ENCODE measurements at places on chromosomes 13 and 19. TPM values are rescaled to one million over a fixed set of nuclear protein-coding genes. Genes with fewer than 3 reads are reported as not detected.

GRCh38 chr13:51714663-51715168 is 89.2 kb downstream of the DHRS12 start:
- H3K27ac ChIP-seq: no peak overlapping the region
- H3K4me1 ChIP-seq: no peaks in the 10 kb centered on the region
- peak; percentile 21 for DNase-seq
- H3K36me3 ChIP-seq: no peaks in the 10 kb centered on the region

- peaks cover 2% of the 10 kb centered on the region for H3K27me3 ChIP-seq
- DNase-seq: peak; percentile 90
- peak within 1 kb of the TSS; percentile 76 for H3K27ac ChIP-seq
- H3K4me1 ChIP-seq: peaks cover 7% of the 10 kb centered on the region
These were observed at the start of gene SPATA13 for GRCh38 chr13:24160458-24161009. Gene SPATA13, plus strand, starts transcription at chr13:24160720. Its CDS starts 62,210 bp downstream, at chr13:24222930.

DNA sequence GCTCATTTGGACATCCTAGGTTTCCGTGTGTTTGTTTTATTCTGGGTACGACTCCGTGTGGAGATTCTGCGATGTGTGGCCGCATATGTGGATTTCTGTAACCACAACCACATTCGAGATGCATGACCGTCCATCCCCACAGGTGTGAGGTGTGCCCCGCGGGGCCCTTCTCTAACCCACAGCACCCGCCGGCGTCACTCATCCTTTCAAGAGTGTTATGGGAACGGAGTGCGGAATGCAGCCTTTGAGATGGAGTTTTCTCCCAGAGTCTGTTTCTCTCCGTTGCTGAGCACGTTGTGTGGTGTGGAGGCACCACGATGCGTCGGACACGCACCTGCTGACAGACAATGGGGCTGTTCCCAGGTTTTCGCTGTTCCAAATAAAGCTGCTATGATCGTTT is 40.0 kb downstream of the C13orf46 start:
- no peaks in the 10 kb centered on the region for H3K36me3 ChIP-seq
- no peak overlapping the region for H3K4me3 ChIP-seq

- no peak for DNase-seq
- H3K36me3 ChIP-seq: no peaks in the 10 kb centered on the region
- no peaks in the 10 kb centered on the region for H3K4me1 ChIP-seq
- H3K27ac ChIP-seq: no peak overlapping the region
These were observed 61.9 kb downstream of the FLT1 start for GRCh38 chr13:28432816-28433560.

GRCh38 chr19:36488846-36489117 is 579 bp downstream of the ZNF566 start:
- no peaks in the 10 kb centered on the region for H3K4me1 ChIP-seq
- peak overlapping the region; percentile 91 for H3K27ac ChIP-seq
- peak overlapping the region; percentile 79 for H3K4me3 ChIP-seq
- DNase-seq: no peak
- H3K27me3 ChIP-seq: no peaks in the 10 kb centered on the region

- no peak within 1 kb of the TSS for H3K4me3 ChIP-seq
- peak; percentile 40 for DNase-seq
- H3K4me1 ChIP-seq: peaks cover 8% of the 10 kb centered on the region
- no peaks in the 10 kb centered on the region for H3K36me3 ChIP-seq
- no peak within 1 kb of the TSS for H3K27ac ChIP-seq
These were observed at the start of gene KLC3 for GRCh38 chr19:45340232-45340898. Gene KLC3, plus strand, starts transcription at chr19:45340750. Its CDS starts 4,792 bp downstream, at chr19:45345542.

- no peaks in the 10 kb centered on the region for H3K27me3 ChIP-seq
- H3K4me1 ChIP-seq: no peaks in the 10 kb centered on the region
- no peak overlapping the region for H3K27ac ChIP-seq
- H3K36me3 ChIP-seq: peaks cover 85% of the 10 kb centered on the region
These were observed 36.1 kb upstream of the EPHX3 start for GRCh38 chr19:15268192-15268927.

DNA sequence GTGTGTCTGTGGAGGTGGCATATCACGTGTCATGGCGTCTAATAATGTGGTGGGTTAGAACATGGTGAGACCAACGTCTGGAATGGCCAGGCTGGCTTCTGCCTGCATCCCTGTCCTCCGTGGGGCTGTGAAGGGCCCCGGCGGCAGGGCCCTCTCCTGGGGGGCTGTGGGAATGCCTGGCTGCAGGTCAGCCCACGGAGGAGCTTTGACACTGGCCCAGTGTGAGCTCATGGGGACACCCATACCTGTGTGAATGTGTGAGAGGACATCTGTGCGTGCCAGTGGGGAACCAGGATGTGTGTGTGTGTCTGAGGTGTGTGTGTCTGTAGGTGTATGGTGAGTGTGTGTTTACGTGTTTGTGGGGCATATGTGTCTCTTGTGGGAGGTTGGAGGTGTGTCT is 300.1 kb downstream of the TEX29 start:
- no peak overlapping the region for H3K27ac ChIP-seq
- H3K27me3 ChIP-seq: no peaks in the 10 kb centered on the region
- no peaks in the 10 kb centered on the region for H3K4me1 ChIP-seq
- no peak overlapping the region for H3K4me3 ChIP-seq
- H3K36me3 ChIP-seq: no peaks in the 10 kb centered on the region

- no peaks in the 10 kb centered on the region for H3K36me3 ChIP-seq
- no peak for DNase-seq
- peaks cover 17% of the 10 kb centered on the region for H3K4me1 ChIP-seq
- no peaks in the 10 kb centered on the region for H3K27me3 ChIP-seq
These were observed 245.6 kb downstream of the DACH1 start for GRCh38 chr13:71621174-71622124.

DNA sequence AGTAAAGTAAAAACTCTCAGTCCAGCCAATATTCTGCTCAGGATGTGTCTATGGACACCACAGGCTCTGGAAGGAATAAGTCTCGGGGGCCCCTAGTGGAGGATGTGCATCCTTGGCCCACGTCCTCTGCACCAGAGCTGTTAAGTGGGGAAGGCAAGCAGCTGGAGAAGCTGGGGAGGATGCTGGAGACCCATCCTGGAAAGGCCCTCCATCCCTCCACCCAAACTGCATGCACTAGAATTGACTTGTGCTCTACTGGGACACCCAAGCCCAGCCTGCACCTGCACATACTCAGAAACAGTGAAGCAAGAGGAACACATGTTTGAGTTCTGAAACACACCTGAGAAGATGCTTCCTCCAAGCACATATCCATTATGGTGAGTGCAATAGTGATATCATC is 307.8 kb downstream of the TSHZ3 start:
- no peaks in the 10 kb centered on the region for H3K36me3 ChIP-seq
- no peak overlapping the region for H3K27ac ChIP-seq
- DNase-seq: no peak
- no peaks in the 10 kb centered on the region for H3K27me3 ChIP-seq

DNA sequence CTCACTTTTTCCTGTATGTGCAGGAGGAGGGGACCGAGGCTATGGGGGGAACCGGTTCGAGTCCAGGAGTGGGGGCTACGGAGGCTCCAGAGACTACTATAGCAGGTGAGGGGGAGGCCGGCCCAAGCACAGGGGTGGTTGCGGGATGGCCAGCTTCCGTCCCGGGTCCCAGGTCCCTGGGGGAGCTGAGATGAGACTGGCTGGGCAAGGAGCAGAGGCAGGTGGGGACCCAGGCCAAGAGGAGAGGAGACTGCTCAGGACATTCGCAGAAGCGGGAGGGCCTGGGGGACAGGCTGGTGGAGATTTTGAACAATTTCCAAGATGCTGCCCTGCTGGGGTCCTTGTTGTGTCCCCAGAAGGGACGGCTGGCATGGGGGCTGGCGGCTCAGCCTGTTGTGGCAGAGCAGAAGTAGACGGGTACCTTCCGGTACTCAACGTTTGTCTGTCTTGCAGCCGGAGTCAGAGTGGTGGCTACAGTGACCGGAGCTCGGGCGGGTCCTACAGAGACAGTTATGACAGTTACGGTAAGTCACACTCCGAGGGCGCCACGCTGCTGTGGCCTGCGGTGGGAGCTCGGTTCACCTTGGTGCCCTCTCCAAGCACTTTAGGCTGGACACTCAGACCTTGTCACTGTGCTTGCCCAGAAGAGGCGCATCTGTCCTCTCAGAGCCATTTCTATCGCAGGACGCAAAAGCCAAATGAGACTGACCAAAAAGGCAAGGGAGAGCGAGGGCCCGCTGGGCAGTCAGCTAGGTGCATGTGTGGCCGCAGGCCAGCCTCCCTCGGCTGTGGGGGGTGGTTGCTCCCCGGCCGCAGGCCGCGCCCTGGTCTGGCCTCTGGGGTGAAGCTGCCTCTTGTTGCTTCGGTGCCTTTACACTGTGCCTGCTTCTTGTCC is 2.6 kb downstream of the CIRBP start:
- H3K36me3 ChIP-seq: peaks cover 48% of the 10 kb centered on the region
- H3K4me1 ChIP-seq: peaks cover 73% of the 10 kb centered on the region
- H3K4me3 ChIP-seq: peak overlapping the region; percentile 74
- no peak for DNase-seq

- H3K27ac ChIP-seq: no peak overlapping the region
- no peaks in the 10 kb centered on the region for H3K4me1 ChIP-seq
- H3K27me3 ChIP-seq: no peaks in the 10 kb centered on the region
- no peak for DNase-seq
- H3K36me3 ChIP-seq: no peaks in the 10 kb centered on the region
- H3K4me3 ChIP-seq: no peak overlapping the region
These were observed 18.5 kb upstream of the VSTM2B start for GRCh38 chr19:29507081-29507860.

- no peaks in the 10 kb centered on the region for H3K27me3 ChIP-seq
- H3K4me3 ChIP-seq: no peak overlapping the region
- H3K36me3 ChIP-seq: no peaks in the 10 kb centered on the region
- DNase-seq: no peak
- no peak overlapping the region for H3K27ac ChIP-seq
These were observed 671.5 kb upstream of the PCDH20 start for GRCh38 chr13:62087124-62087523.

- H3K27me3 ChIP-seq: no peaks in the 10 kb centered on the region
- H3K4me1 ChIP-seq: peaks cover 36% of the 10 kb centered on the region
- H3K36me3 ChIP-seq: peaks cover 33% of the 10 kb centered on the region
- H3K27ac ChIP-seq: no peak overlapping the region
- no peak overlapping the region for H3K4me3 ChIP-seq
These were observed 6.9 kb downstream of the PEAK3 start for GRCh38 chr19:2274931-2275535.

- peaks cover 4% of the 10 kb centered on the region for H3K4me1 ChIP-seq
- DNase-seq: peak; percentile 32
- H3K36me3 ChIP-seq: no peaks in the 10 kb centered on the region
- no peak overlapping the region for H3K4me3 ChIP-seq
These were observed 159.1 kb downstream of the HS6ST3 start for GRCh38 chr13:96248996-96249395.

DNA sequence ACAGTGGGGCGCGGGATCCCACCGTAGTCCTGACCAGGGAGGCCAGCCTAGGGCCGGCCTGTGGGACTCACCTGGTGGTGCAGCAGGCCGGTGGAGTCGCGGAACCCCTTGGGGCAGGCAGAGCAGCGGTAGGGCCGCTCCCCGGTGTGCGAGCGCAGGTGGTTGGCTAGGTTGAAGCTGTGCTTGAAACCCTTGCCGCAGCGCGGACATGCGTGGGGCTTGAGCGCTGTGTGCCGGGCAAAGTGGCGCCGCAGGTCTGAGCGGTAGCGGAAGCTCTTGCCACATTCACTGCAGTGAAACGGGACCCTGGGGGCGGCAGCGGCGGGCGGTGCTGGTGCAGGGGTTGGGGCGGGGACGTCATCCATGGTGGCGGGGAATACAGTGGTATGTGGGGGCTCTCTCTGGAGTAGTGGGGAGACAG is 1.8 kb downstream of the FIZ1 start:
- no peak overlapping the region for H3K27ac ChIP-seq
- H3K4me1 ChIP-seq: peaks cover 4% of the 10 kb centered on the region
- no peak for DNase-seq
- H3K36me3 ChIP-seq: peaks cover 26% of the 10 kb centered on the region

DNA sequence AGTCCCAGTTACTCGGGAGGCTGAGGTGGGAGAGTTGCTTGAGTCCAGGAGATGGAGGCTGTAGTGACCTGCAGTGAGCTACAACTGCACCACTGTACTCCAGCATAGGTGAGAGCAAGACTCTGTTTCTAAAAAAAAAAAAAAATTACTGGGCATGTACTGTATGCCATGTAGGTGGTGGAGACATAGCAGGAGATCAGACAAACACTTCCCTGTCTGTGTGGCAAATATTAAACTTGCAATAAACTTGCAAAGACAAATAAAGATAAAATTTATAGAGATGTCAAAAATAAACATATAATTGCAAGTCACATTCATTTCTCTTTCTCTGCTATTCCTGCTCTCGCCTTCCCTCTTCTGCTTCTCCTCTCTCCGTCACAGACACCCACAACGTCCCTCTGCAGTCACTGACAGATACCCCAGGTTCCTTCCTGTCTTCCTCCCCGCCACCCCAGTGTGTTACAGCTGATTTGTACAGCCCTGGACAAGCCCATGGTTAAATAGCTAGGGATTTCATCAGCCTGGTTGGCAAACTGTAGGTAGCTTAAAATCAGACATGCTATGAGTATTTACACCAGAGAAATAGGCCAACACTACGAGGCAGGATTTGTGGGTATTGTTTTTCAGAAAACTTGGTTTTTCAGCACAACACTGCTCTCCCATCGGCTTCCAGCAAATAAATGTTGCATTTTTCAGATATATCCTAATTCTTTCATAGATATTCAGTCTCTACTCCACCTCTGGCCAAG is 1.3 kb upstream of the CD177 start:
- H3K4me3 ChIP-seq: no peak overlapping the region
- no peaks in the 10 kb centered on the region for H3K4me1 ChIP-seq
- H3K27ac ChIP-seq: no peak overlapping the region
- no peaks in the 10 kb centered on the region for H3K36me3 ChIP-seq
- DNase-seq: no peak

DNA sequence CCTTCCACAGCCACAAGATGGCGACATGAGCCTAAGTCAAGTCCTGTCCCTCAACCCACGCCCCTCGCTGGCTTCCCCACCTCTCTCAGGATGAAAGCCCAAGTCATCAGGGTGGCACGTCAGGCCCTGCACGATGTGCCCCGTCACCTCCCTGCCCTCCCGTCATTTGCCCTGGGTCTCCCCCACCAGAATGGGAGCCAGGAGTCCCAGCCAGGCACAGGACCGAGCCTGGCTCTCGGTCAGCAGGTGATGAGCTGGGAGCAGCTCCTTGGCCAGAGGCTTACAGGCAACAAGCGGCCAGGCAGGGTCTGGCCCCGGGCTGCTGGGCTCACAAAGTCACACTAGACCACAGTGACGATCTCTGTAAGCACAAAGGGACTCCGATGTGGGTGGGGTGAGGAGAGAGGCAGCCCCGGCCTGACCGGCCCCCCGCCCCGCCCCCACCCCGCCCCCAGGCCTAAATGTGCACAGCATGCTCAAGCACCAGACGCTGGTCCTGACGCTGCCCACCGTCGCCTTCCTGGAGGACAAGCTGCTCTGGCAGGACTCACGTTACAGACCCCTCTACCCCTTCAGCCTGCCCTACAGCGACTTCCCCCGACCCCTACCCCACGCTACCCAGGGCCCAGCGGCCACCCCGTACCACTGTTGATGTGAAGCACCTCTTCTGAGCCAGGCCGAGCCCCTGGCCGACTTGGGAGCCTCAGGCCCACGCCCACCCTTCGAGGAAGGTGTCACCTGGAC is 7.3 kb downstream of the MRPL4 start:
- H3K4me3 ChIP-seq: no peak overlapping the region
- H3K36me3 ChIP-seq: peaks cover 32% of the 10 kb centered on the region
- H3K4me1 ChIP-seq: no peaks in the 10 kb centered on the region
- H3K27me3 ChIP-seq: no peaks in the 10 kb centered on the region
- no peak overlapping the region for H3K27ac ChIP-seq

DUS3L gene
- polyA plus RNA-seq: 34.6 TPM

BCAM gene
- 154 TPM for polyA plus RNA-seq

BEST2 gene
- 0.10 TPM for polyA plus RNA-seq

SKA3 gene
- 5.3 TPM for polyA plus RNA-seq

THAP8 gene
- polyA plus RNA-seq: 9.1 TPM

ZNF540 gene
- polyA plus RNA-seq: 5.2 TPM

NFIX gene
- polyA plus RNA-seq: 20.2 TPM

All from large intestine (tissue), 12 donors.